Cardiac muscle cell (in vitro differentiated cells and primary cell): ENCODE measurements at places on chromosomes 1 and 21. TPM values are rescaled to one million over a fixed set of nuclear protein-coding genes. Genes with fewer than 3 reads are reported as not detected.

- H3K36me3 ChIP-seq = no peaks in the 10 kb centered on the region
- H3K27ac ChIP-seq = no peak overlapping the region
- no peaks in the 10 kb centered on the region for H3K4me1 ChIP-seq
- no peak overlapping the region for H3K4me3 ChIP-seq
Observed at GRCh38 chr1:185608177-185608576, 126.0 kb upstream of the HMCN1 start.

DNA sequence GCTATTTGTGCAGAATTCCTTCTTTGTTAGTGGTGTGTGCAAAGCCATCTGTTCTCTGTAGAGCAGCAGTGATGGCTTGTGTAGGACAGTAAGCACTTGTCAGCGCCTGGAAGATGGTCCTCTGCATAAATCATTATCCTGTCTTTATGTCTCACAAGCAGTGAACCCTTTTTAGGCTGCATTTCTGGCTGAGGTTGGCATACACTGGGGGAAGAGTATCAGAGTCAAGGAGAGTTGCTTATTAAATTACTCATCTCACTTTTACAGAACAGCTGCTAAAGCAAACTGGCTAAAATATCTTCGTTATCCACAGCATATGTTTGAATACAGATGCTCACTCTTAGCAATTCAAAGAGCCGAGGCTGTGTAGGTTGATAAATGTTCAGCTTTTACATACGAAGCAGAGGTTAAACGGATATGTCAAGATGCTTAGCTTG, 54.6 kb upstream of the NCAM2 start:
- H3K27me3 ChIP-seq = no peaks in the 10 kb centered on the region
- H3K4me1 ChIP-seq = no peaks in the 10 kb centered on the region
- H3K4me3 ChIP-seq = no peak overlapping the region
- no peak overlapping the region for H3K27ac ChIP-seq

DNA sequence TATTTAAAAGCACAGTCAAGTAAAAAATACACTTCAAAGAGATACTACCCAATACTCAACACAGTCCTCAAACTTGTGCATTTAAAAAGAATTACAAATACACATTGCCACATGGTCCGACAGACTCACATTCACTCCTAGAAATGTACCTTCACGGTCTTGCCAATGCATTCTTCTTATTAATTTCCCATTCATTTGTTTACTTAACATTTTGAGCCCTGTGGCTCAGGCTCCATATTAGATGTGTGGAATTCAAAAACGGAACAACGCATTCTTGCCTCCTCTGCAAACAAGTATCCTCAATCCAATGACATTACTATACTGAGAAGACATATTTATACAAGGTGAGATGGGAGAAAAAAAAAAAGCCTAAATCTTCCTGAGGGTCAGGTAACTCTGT, 2.5 kb upstream of the DUSP23 start:
- no peak for DNase-seq
- no peaks in the 10 kb centered on the region for H3K27me3 ChIP-seq
- H3K4me3 ChIP-seq = no peak overlapping the region

GBP6 gene
- 0.69 TPM in 1 of 2 replicates, not detected in the other for total RNA-seq

GRCh38 chr21:44556879-44557278, 1.7 kb downstream of the KRTAP10-3 start:
- no peaks in the 10 kb centered on the region for H3K36me3 ChIP-seq
- no peak for DNase-seq
- no peaks in the 10 kb centered on the region for H3K27me3 ChIP-seq
- H3K27ac ChIP-seq = no peak overlapping the region

GRCh38 chr1:74611887-74612286, 61.7 kb downstream of the ERICH3 start:
- H3K4me1 ChIP-seq = no peaks in the 10 kb centered on the region
- no peak overlapping the region for H3K27ac ChIP-seq
- H3K36me3 ChIP-seq = no peaks in the 10 kb centered on the region
- H3K4me3 ChIP-seq = no peak overlapping the region

SLC5A9 gene
- 0.18 and 0.83 TPM in 2 replicates for total RNA-seq

- H3K27me3 ChIP-seq = no peaks in the 10 kb centered on the region
- H3K4me1 ChIP-seq = no peaks in the 10 kb centered on the region
- H3K4me3 ChIP-seq = no peak overlapping the region
Observed at GRCh38 chr1:147236959-147237791, 5.3 kb upstream of the CHD1L start.

- H3K27me3 ChIP-seq = no peaks in the 10 kb centered on the region
- H3K27ac ChIP-seq = no peak overlapping the region
- no peak for DNase-seq
- H3K4me3 ChIP-seq = no peak overlapping the region
- no peaks in the 10 kb centered on the region for H3K36me3 ChIP-seq
- peaks cover 43% of the 10 kb centered on the region for H3K4me1 ChIP-seq
Observed at GRCh38 chr1:12475947-12476346, 142.1 kb downstream of the DHRS3 start.

TIE1 gene
- total RNA-seq = 2.2 and 5.0 TPM in 2 replicates

GRCh38 chr1:31218705-31219104, 21.0 kb downstream of the NKAIN1 start:
- peaks cover 6% of the 10 kb centered on the region for H3K4me1 ChIP-seq
- no peaks in the 10 kb centered on the region for H3K27me3 ChIP-seq
- H3K4me3 ChIP-seq = no peak overlapping the region
- no peak for DNase-seq
- H3K36me3 ChIP-seq = no peaks in the 10 kb centered on the region

SHISA4 gene
- 14.3 and 21.9 TPM in 2 replicates for total RNA-seq

DNA sequence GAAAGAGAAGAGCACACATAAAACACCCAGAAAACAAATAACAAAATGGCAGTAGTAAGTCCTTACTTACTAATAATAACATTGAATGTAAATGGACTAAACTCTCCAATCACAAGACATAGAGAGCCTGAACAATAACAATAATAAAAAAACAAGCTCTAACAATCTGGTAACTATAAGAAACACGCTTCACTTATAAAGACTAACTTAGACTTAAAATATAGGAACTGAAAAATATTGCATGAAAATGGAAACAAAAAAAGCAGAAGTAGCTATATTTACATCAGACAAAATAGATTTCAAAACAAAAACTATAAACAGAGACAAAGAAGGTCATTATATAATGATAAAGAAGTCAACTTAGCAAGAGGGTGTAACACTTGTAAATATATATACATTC, 83.1 kb upstream of the LYPLAL1 start:
- H3K4me3 ChIP-seq = no peak overlapping the region
- no peak for DNase-seq
- H3K27ac ChIP-seq = no peak overlapping the region
- H3K27me3 ChIP-seq = no peaks in the 10 kb centered on the region
- peaks cover 16% of the 10 kb centered on the region for H3K4me1 ChIP-seq

DNA sequence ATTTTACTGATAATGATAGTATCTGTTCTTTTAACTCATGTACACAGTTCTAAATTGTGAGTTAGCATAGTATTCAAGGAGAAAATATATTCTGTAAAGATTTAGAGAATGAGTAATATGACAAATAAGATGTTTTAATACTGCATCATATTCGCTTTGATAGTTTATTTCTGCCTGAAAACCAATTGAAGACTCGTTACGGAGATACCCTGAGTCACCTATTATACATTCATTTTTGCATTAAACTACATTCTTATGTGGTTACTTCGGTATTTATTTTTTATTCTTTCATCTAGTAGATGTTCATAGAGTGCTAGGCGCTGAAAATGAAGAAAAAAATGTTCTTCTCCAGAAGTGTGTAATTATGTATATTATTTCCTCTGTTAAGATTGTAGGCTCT, 5.3 kb downstream of the UHMK1 start:
- no peak for DNase-seq
- H3K4me3 ChIP-seq = no peak overlapping the region
- H3K27ac ChIP-seq = no peak overlapping the region
- H3K4me1 ChIP-seq = peaks cover 6% of the 10 kb centered on the region
- no peaks in the 10 kb centered on the region for H3K27me3 ChIP-seq
